ENCODE measurements at places on chromosomes 1 and 21.

- no peak for DNase-seq
Measured at GRCh38 chr1:104630567-104631149, 881.0 kb downstream of the AMY1C start.

DNA sequence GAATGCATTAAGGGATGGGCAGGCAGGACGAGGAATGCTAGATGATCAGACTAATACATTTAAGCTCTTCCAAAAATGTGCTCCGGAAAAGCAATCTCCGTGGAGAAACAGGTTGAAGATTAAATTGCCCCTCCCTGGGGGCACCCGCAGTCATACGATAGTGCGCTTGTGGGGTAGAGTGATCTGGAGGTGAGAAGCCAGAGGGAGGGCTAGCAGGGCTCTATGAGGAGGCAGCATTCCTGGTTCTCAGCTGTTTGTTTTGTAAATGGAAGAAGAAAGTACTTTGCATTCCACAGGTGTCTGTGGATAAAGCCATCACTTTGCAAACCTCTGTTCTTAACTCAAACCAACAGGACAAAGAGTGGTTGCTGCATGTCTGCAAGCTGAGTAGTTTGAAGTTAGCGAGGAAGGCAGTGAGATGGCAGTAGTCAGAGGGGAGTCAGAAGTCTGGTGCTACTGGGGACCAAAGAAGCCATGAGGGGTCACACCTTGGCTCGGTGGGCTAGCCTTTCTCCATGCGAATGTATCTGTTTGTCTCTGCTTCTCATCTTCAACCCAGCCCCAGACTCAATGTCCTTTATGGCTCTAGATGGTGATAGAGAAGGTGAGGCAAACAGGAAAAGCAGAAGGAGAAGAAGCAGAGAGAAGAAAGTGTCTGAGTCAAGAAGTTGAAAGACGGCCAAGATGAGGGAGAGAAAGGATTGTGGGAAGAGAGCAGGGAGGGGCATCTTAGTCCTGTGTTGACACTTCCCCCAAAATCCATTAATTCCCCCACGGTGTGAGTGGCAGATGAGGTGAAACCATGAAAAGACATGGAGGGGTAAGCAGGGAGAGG lies 65.2 kb upstream of the GJA8 start:
- DNase-seq: no peak

- DNase-seq: peak; percentile 89
Measured at GRCh38 chr1:155078469-155079209, at the start of gene EFNA3. Gene EFNA3 (plus strand): TSS chr1:155078837. CDS start chr1:155078942, 105 bp downstream.

DNA sequence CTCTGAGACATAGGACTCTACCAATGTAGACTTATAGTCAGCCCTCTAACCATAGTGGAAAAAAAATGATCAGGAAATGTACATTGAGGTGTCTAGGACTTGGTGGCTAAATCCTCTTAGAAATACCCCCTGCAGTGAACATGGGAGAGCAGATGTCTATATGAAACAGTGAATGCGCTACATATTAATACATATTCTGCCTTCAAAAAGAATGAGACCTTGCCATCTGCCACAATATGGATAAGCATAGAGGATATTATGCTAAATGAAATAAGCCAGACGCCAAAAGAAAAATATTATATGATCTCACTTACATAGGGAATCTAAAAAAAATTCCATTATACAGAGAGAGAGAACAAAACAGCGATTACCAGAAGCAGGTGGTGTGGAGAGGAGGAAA lies 66.6 kb upstream of the HAO2 start:
- DNase-seq: no peak

- DNase-seq: no peak
Measured at GRCh38 chr21:37146320-37147235, 73.5 kb downstream of the TTC3 start.

GRCh38 chr1:82465024-82465423 lies 664.3 kb downstream of the ADGRL2 start:
- no peak for DNase-seq

DNA sequence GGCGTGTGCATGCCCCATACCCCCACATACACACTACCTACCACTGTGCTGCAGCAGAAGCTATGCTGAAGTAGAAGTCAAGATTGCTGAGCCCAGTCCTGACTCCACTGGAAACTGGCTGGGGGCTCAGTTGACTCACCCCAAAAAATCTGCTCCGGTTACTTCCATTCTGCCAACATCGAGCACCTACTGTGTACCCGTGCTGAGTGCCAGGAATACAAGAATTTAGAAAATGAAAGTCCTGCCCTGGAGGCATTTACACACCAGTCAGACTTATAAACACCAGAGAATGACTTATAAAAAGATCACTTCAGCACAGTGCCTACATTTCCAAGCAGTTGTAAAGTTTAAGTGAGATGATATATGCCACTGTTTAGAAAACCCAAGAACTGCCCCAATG lies 99.1 kb downstream of the NMNAT2 start:
- no peak for DNase-seq

DNA sequence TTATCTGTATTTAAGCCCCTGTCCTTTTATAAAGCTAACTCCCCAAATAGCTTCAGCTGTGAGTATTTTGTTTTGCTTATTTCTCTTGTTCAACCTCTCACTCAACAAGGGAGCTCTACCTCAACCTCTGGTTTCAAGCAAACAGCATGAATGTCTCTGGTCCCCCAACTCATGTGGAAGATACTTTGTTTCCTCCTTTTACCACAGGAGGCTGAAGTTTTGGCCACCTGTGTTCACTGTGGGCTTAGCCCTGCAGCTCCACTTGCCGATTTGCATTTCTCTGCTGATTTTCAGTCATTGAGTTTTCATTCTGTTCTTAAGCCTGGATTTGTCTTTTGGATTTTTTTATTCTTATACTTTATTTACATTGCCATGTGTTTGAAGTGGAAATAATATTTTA lies 613.1 kb downstream of the USP25 start:
- DNase-seq: no peak

DNA sequence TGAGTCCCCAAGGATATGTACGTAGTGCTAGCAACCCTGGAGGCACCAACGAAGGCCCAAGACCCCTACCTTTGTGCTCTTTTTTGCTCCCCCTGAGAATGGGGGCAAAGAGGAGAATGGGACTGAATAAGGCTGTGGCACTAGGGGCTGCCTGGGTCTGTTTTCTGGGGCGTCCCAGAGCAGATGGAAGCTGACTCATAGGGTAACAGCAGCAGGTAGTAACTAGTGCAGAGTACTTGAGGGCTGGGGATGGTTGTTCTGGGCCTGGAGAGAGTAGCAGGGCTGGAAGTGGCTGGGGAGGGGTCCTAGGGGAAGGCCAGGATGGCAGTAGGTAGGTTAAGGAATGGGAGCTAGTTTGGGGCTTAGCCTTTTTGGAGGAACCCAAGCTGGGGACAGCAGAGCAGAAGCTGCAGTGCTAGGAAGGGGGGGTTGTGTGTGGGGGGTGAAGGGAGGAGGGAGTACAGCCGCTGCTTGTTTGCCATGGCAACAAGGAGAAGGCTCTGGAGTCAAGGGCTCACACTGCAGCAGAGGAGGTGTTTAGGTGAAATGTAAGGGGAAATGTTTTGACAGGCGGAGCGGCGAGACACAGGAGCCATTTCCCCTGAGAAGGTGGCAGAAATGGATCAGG lies 1.8 kb downstream of the NCDN start:
- no peak for DNase-seq

DNA sequence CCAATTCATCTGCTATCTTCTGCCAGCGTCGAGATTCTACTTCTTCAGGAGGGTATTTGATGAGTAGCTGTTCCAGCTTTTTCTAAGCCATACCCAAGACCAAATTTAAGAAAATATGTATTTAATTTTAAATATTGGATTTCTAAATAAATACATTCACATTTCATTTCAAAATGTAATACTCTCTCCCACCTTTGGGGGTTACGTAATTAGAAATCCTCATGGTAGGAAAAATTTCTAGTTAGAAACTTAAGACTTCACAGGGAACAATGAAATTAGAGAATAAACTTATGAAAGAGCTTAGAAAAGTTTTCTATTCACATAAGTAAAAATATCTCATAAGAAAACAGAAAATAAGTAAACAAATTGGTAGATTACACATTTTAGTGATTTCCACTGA lies 102.9 kb downstream of the ZZZ3 start:
- no peak for DNase-seq

DNA sequence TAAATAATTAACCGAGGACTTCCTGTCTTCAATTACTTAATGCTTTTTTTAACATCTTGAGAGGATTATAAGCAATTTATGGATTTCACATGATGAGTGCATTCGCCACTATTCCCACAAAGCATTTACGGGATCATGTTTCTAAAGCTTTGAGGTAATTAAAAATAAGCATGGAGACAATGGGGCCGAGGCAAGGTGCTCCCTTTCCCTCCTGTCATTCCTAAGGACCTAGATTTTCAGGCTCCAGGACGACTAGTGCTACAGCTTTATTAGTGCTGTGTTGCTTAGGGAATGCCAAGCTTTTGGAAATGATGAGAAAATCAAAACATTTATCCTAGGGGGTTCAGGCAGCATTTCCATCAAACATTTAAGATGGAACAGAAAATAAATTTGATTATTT lies 209.2 kb downstream of the KCTD3 start:
- peak; percentile 68 for DNase-seq

DNA sequence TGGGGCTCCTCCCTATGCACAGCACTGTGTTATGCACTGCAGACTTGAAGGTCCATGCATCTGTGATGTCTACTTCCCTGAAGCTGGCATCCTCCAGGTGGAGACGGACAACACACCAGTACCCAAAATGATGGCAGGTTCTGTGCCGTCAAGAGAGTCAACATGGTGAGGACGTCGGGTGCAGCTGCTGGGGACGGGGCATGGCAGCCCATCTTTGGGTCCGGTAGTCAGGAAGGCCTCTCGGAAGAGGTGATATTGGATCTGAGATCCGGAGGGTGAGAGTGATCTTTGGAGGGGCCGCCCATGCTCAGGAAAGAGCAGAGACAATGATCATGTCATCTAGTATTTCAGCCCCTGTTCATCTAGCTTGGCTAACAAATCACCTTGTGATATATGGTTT lies 104.1 kb downstream of the RIPK4 start:
- DNase-seq: no peak

Measured in eye (tissue), 1 donor.